ENCODE measurements at places on chromosomes 7 and 10. TPM values are rescaled to one million over a fixed set of nuclear protein-coding genes. Genes with fewer than 3 reads are reported as not detected.

- no peak for DNase-seq
Observed at GRCh38 chr10:11528286-11528685, 83.2 kb downstream of the USP6NL start.

- DNase-seq, result no peak
Observed at GRCh38 chr10:21518641-21519396, 6.7 kb downstream of the SKIDA1 start.

DNA sequence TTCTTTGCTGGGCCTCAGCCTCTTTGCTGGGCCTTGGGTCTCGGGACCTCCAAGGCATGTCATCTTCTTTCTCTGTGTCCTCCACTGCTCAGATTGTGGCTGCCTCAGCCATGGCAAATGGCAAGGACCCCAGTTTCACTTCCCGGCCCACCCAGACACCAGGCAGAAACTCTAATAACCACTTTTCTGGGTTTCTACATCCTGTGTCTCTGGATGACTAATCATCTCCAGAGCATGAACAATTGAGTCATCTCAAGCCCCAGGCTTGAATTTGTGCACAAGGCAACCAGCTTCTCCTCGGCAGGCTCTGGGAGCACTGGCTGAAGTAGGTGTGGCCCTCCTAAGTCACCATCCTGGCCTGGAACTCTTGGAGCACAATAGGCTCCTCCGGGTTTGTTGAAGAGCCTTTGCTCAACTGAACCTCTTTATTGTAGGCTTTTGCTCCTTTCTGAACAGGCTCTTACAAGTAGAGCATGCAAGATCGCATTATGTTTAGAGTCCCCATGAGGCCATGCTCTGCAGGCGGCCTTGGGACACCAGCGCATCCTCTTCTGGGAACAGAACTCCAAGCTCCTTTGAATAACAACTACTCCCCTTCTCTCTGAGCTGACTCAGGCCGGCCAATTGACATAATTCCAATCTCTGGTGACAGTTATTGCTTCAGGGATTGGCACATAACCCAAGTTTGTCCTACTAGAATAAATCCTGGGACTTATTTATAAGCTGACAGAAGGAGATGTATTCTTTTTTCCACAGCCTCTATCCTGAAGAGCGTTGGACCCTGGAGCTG is 218.1 kb downstream of the WDR11 start:
- DNase-seq, result no peak

DNA sequence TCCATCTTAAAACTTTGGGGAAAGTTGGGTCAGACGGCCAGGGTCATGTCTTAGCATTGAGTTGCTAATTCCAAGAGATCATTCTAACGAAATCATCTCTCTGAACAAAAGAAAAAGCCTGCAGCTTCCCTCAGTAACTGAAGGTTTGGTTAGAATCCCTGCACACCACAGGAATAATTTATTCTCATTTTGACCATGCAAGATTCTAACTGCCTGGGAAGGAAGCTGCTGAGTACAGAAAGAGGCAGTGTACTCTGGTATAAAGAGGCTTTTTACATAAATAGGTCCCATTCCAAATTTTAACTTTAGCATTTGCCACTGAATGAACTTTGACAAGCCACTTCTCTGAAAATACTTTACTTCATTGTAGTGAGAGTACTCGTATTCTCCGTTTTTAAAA is 76.9 kb upstream of the RSBN1L start:
- no peak for DNase-seq

- DNase-seq, result no peak
Observed at GRCh38 chr10:65416094-65416493, 1509.7 kb upstream of the LRRTM3 start.

NUB1 gene
- total RNA-seq, result 79.0 TPM

WEE2 gene
- total RNA-seq, result not detected

DNA sequence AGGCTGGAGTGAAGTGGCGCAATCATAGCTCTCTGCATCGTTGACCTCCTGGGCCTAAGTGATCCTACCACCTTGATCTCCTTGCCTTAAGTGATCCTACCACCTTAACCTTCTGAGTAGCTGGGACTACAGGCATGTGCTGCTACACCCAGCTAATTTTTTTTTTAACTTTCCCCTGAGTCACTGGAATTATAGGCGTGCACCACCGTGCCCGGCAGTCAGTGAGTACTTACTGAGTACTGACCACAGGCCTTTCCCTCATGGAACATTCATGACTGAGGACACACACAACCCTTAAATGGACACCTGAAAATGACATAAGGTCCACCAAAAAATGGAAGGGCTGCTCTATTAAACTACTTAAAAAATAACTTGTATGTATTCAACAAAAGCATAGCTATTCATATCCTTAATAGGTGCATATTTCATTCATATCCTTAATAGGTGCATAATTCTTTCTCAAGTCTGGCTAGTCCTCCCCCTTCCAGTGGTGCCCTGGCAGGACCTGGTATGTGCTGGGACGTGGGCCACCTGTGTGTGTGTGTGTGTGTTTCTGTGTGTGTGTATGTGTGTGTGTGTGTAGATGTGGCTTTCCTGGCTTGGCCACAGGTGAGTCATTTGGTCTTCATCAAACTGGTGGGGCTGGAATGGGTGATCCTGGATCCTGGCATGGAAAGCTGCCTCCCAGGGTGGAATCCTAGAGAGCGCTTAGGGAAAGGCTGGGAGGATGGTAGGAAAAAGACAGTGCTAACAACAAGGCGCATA is 3.5 kb downstream of the FAM180A start:
- no peak for DNase-seq

- DNase-seq, result no peak
Observed at GRCh38 chr10:113957013-113957412, 86.7 kb upstream of the ADRB1 start.

GRCh38 chr10:27380929-27381358 is 123.2 kb upstream of the RAB18 start:
- no peak for DNase-seq

GRCh38 chr7:120221666-120222065 is 51.3 kb upstream of the KCND2 start:
- no peak for DNase-seq

GRCh38 chr10:31776159-31776558 is 152.5 kb downstream of the ARHGAP12 start:
- no peak for DNase-seq

DNA sequence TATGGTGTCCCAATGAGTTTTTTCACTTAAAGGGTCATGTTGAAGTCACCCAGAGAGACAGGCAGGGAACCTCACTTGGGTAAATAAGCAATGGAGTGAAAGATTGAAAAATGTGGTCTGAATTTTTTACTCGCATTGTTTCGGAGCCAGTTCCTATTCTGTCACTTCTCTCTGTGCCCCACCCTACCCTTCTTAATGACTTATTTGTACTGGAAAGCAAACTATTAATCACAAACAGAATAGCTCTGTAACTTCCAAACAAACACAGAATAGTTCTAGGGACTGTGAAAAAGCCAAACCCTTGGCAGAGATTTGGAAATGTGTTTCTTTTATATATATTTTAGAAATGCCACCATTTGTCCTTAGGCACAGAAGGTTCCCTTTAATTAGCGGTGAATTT is 76.0 kb downstream of the LRMDA start:
- DNase-seq, result no peak

UCN3 gene
- not detected for total RNA-seq

TMEM213 gene
- not detected for total RNA-seq

GRCh38 chr10:128854204-128854603 is 612.8 kb upstream of the MGMT start:
- DNase-seq, result no peak

PRSS1 gene
- total RNA-seq, result not detected

GNGT1 gene
- total RNA-seq, result not detected

RELN gene
- not detected for total RNA-seq

DNA sequence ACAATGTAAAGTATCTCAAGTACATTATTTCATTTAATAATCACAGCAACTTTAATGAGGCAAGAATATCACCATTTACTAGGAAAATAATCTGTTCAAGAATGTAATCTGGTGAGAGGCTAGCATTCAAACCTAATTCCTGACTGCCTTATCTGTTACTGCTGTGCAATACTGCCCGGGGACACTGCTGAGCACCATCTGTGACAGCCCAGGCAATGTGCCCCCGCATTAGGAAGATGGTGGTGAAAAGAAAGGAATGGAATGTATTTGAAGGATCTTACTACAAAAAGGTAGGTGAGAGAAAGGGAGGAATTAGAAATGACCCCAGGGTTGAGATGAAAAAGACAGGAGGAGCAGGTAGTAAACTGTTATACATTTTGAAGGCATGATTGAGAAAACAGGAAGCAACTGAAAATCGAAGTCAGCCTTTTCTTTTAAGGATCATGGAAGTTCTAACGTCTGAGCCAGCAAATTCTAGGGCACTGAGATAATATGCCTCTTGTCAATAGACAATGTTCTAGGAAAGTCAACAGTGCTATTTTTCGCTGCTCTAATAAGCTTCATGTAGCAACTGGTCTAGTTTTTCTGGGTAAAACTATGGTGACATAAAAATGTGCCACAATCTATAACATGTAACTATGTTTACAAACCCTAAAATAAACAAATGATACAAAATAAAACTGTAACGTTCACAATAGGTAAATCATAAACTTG is 90.4 kb downstream of the ETV1 start:
- no peak for DNase-seq

GRCh38 chr7:157139810-157140510 is 1.2 kb downstream of the UBE3C start:
- no peak for DNase-seq
